Fibroblast of skin of left biceps (primary cell): ENCODE measurements at places on chromosomes 4 and X.
A peak's percentile ranks its signal among the peaks of the same experiment; 100 is the strongest.

DNA sequence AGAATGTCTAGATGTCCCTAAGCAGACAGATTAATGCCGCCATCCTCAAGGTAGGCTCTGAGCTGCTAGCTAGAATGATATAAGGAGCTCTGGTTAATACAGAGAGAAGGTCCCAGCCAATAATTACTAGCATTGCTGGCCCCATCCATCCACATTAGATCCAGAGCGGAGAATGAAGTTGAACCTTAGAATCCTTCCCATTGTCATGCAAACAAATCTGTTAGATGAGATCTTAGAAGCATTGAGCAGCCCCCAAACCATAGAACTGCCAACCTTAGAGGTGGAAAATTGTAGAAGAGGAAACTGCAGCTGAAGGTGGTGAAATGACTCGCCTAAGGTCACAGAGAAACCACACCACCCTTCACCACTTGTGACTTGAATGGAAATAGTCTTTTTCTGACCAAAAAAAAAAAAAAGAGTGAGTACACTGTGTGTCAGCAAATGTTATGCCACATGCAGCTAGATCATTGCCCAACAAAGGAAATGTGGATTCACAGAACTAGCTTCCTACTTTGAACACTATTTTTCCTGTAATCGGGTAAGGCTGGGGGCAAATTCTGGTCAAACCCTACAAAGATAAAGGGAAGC is 162.1 kb downstream of the SMIM20 start:
- no peak for DNase-seq

DNA sequence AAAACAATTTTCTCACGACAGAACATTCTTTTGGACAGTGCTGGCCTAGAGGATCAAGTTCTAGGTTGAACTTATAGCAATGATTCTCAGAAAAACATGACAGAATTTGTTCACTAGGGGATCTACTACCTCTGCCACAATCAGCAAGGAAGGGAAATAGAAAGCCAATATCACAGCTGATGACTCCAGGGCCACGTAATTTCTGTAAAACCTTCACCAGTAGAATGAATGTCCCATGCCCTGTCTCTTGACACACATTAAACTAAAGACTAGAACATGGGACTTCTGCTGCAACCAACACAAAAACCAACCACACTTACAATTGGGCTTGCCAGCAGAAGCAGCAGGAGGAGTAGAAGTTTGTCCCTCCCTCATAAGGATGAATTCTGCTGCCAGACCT is 86.0 kb upstream of the NPFFR2 start:
- DNase-seq: no peak

- no peak for DNase-seq
These were observed 145.1 kb downstream of the COL4A5 start for GRCh38 chrX:108584617-108585211.

- DNase-seq: peak; percentile 87
These were observed 99.0 kb upstream of the OTUD4 start for GRCh38 chr4:145279122-145279960.

GRCh38 chr4:73683033-73683432 is 57.3 kb upstream of the CXCL8 start:
- no peak for DNase-seq

DNA sequence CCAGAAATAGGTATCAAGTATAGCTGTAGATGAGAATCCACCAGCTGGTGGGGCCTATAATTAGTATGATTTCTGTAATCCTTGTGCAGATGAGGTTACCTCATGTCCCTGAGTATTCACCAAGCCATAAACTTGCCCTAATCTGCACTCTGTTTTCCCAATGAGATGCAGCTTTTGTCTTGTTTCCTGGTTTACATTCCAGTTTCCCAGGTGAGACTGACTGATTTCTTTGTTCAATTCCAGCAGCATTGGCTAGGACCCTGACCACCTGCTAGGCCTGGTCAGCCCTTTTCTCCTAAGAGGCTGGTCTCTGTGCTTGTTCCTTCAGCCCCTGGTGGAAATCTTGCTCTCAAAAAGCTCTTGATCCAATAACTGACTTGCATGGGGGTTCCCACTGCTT is 44.6 kb downstream of the GABRB1 start:
- no peak for DNase-seq

DNA sequence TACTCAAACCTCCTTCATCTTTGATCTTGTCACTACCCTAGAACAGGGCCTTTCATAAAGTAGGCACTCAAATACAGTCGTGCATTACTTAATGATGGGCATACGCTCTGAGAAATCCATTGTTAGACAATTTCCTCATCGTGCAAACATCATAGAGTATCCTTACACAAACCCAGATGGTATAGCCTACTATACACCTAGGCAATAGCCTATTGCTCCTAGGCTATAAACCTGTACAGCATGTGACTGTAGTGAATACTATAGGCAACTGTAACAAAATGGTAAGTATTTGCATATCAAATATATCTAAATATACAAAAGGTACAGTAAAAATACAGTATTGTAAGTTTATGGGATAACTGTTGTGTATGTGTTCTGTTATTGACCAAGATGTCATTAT is 31.9 kb downstream of the CLDN2 start:
- no peak for DNase-seq

DNA sequence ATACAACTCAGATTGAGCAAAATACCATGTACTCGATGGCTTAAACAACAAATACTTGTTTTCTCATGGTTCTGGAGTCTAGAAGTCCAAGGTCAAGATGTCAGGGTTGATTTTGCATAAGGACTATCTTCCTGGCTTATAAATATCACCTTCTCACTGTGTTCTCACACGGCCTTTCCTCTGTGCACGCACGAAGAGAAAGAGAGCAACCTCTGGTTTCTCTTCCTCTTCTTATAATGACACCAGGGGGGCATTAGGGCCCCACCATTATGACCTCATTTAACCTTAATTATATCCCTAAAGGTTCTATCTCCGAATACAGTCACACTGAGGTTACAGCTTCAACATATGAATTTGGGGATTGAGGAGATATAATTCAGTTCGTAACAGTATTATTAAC is 504.0 kb downstream of the MAGEE1 start:
- DNase-seq: no peak

DNA sequence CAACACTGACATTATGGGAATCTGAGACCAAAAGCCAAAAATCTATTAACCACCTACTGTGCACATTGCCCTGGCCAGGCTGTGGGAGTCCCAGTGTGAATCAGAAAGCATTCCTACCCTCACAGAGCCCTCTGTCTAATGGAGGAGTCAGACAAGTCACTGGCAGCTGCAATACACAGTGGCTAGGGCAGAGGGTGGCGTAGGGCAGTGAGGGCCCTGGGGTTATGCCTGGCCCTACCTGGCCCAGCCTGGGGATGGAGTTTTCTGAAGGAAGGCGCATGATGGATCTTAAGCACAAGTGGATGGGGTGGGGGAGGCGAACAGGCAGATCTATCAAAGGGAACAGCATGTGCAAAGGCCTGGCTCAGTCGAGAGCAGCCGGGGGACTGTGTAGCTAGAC is 10.8 kb downstream of the JAKMIP1 start:
- no peak for DNase-seq

DNA sequence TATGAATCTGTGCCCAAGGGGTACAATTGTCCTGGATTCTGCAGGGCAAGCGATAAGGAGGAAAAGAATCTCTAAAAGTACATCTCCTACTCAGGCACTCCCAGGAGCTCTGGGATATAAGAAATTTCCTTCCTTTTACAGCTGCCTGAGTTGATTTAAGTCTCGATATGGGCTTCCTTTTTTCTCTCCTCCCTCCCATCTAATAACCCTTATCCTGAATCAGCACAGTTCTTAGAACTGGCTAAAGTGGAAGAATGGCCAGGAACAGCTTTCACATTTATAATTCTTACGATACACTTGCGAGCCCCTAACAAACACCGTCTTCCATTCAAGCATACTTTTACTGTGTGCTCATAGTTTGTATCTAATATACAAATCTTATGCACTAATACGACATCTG is 21.2 kb downstream of the LRP2BP start:
- no peak for DNase-seq

- peak; percentile 17 for DNase-seq
These were observed 131.4 kb upstream of the ADGRL3 start for GRCh38 chr4:61068745-61069144.

- no peak for DNase-seq
These were observed 121.1 kb upstream of the NDST4 start for GRCh38 chr4:115234405-115235093.

- DNase-seq: no peak
These were observed 1.0 kb downstream of the GAB3 start for GRCh38 chrX:154749856-154750255.

DNA sequence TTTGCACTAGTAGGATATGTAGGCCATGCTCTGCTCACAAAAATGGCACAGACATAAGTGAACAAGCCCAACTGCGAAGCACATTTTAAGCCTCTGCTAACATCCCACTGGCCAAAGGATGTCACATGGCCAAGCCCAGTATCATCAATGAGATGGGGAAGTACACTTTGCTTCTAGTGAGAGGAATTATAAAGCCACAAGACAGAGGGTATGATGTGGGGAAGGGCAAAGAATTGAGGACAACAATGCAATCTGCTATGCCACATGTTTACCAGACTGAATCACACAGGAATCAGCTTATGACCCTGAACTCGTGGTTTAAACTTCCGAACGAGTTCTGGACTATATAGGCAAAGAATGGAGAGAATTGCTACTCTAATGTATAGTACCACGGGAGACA is 39.1 kb downstream of the SUPT20HL1 start:
- no peak for DNase-seq

GRCh38 chr4:145423017-145423708 is 58.5 kb upstream of the SMAD1 start:
- no peak for DNase-seq

- DNase-seq: peak; percentile 87
These were observed 661.5 kb upstream of the FRG1 start for GRCh38 chr4:189279188-189279587.

- no peak for DNase-seq
These were observed 12.1 kb downstream of the PPARGC1A start for GRCh38 chr4:23877758-23878229.

GRCh38 chr4:10077483-10078335 is 38.9 kb downstream of the WDR1 start:
- no peak for DNase-seq

- no peak for DNase-seq
These were observed 14.9 kb downstream of the NKX6-1 start for GRCh38 chr4:84484236-84484635.

GRCh38 chr4:181685911-181686310 is 557.3 kb upstream of the TENM3 start:
- peak; percentile 60 for DNase-seq

GRCh38 chrX:103153661-103154060 is 60.7 kb upstream of the NXF3 start:
- DNase-seq: no peak

GRCh38 chr4:111754003-111754402 is 391.3 kb upstream of the FAM241A start:
- no peak for DNase-seq

- DNase-seq: no peak
These were observed 8.4 kb downstream of the ATP10D start for GRCh38 chr4:47493238-47494123.

DNA sequence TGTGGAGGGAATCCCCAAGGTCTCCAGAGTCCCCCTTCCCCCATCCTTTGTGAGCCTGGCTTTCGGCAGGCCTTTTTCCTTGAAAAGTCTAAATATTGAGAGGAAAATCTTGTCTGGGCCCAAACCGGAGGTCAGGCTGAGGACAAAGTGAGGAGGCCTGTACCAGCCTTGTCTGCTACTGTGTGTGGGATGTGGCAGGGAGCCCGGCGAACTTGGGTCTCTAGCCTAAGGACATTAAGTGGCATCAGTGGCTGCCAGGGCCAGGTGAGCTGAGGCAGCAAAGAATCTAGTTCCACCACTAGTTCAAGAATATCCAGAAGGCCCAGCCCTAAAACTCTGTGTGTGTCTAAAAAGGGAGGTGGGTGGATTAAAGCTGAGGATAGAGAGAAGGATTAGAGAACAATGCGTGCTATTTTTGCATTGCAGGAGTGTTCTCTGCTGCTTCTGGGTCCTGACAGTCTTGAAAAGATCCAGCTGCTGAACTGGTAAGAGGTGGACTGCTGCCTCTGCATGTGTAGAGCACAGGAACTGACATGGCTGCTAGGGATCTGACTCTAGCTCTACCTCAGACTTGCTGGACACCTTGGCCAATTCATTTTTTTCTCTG is 1.2 kb upstream of the AMER1 start:
- no peak for DNase-seq

DNA sequence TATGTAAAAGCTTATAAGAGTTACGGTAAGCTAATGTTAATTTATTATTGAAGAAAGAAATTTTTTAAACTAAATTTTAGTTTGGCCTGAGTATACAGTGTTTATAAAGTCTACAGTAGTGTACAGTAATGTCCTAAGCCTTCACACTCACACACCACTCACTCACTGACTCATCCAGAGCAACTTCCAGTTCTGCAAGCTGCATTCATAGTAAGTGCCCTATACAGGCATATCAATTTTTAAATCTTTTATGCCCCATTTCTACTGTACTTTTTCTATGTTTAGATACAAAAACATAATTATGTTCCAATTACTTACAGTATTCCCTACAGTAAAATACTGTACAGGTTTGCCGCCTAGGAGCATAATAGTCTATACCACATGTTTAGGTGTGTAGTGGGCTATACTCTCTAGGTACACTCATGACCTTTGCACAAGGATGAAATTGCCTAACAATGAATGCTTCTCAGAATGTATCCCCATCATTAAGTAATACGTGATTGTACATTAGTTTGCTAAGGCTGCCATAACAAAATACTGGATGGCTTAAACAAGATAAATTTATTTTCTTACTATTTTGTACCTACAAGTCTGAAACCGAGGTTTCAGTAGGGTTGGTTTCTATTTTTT is 333.8 kb upstream of the PCDH7 start:
- no peak for DNase-seq

- DNase-seq: no peak
These were observed 437.8 kb upstream of the FAM241A start for GRCh38 chr4:111707491-111707890.

DNA sequence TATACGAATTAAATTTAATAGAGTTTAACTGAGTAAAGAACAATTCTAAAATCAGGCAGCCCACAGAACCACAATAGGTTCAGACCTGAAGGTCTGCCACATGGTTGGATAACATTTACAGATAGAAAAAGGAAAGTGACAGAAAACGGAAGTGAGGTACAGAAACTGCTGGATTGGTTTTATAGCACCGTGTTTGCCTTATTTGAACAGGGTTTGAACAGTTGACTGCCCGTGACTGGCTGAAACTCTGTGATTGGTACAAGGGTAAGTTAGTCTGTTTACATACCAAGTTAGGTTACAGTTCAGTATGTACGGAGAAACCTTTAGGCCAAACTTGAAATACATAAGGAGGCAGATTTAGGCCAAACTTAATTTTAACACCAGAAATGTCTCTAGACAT is 64.1 kb upstream of the ATXN3L start:
- no peak for DNase-seq

DNA sequence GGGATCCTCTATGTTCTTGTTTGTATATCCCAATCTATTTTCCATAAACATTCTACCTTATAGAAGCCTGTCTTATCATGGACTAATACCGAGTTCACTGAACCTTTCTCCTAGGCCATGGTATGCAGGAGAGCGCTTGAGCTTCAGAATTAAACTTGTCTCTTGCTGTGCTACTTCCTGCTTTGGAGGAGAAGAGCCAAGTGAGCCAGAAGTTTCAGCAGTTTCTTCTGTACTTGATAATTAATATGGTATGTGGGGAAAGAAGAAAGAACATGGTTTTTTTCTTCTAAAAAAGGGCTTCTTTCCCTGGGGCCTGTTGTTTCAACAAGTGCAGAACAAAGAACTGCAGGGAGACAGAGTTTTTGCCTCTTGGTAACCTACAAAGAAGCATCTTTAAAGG is 172.8 kb downstream of the ATG4A start:
- no peak for DNase-seq

- DNase-seq: no peak
These were observed at the start of gene S100G for GRCh38 chrX:16649858-16650257. S100G (plus strand) TSS chrX:16650158; CDS start chrX:16651007, 849 bp downstream.

- peak; percentile 5 for DNase-seq
These were observed 242.8 kb downstream of the PCDH7 start for GRCh38 chr4:30962939-30963338.
